ENCODE measurements at places on chromosomes 12 and 14.

DNA sequence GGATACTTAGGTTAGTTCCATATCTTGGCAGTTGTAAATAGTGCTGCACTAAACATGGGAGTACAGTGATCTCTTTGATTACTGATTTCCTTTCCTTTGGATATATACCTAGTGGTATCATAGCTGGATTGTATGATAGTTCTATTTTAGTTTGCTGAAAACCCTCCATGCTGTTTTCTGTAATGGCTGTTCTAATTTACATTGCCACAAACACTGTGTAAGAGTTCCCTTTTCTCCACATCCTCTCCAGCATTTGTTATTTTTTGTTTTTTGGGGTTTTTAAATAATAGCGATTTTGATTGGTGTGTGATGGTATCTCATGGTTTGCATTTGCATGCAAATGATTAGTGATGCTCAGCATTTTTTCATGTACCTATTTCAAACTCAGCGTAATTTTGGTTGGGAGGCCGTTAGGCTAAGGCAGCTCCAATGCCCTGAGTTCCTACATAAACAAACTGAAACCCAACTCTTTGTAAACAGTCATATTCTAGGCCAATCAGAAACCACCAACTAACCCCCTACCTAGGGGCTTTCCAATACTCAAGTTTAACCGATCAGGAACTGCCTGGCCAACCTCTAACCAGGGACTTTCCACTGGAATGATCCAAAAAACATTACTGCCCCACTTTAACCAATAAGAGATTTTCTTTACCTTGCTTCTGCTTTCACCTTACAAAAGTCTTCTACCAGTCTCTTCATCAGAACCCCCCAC is 171.6 kb downstream of the FBXL14 start:
- DNase-seq = peak; percentile 3

GRCh38 chr14:72616294-72616693 is 277.6 kb downstream of the DPF3 start:
- DNase-seq = no peak

GRCh38 chr12:30811966-30812365 is 57.2 kb upstream of the CAPRIN2 start:
- DNase-seq = no peak

DNA sequence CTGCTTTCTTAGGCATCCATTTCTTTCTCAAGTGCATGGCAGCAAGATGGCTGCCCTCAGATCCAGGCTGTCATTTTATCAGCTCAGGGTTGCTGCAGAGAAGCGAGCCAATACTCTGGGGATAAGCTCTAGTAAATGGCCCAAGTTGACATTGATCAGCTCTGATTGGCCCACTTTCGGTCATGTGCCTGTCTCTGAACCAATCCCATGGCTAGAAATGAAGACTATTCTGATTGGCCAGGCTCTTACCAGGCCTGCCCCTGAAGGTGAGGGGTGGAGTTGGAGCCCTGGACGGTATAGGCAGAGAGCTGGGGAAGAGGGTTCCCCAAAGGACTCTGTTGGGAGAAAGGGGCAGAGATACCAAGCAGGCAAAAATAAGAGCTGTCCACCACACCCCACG is 41.4 kb downstream of the MYO1H start:
- DNase-seq = no peak

DNA sequence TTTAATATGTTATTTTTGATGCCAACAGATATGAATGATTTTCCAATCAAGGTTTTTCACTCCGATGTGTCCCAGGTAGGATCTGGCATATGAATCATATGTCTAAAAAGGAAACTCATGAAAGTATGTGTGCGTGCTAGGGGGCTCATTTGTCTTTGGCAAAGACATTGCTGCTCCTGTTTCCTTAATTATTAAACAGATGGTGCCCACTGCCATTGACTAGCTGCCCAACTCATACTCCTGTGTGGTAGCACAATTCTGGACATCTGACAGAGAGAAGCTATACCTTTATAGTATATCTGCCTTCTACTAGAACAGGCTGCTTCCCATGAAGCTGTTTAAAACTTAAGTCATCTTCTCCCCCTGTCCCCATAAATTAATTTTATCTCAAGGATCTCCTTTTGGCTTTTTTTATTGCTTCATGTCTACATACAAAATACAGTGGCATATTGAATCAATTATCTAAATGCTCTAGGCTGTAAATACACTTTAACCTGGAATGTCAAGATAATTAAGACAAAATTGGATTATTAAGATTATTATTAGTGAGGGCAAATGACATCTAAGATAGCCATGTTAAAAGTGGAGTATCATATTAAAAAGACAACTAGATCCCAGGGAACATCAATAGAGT is 1.4 kb upstream of the PDE3A start:
- DNase-seq = no peak

- no peak for DNase-seq
Measured at GRCh38 chr12:75366629-75367028, 24.3 kb upstream of the GLIPR1L2 start.

DNA sequence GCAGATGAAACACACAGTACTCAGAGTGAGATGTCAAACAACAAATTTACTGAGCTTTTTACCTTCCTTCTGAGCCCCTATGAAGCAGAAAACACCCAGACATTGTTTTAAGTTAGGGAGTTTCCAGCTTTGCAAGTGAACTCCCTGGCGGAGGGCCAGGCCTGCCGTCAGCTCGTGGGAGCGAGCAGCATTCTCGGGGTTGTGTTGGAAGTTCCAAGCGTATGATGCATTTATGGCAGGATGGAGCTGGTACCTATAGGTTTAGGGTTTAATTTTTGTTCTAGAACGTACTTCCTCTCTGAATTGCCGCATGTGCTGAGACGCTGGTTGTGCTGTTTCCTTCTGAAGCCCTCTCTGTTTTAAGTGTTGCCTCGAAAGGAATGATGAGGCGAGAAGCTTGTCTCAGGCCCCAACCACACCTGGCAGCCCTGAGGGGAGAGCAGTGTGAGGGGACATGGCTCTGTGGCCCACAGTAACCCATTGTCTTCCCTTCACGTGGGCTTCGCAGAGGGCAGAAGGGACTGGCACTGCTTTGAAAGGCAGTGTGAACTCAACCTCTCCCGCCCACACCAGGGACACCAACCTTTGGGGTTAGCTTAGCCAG is 76.6 kb downstream of the SSPN start:
- DNase-seq = no peak

GRCh38 chr12:69348162-69348938 is at the start of gene LYZ:
Gene LYZ, plus strand, starts transcription at chr12:69348381. Its CDS starts 28 bp downstream, at chr12:69348409.
- peak; percentile 36 for DNase-seq

DNA sequence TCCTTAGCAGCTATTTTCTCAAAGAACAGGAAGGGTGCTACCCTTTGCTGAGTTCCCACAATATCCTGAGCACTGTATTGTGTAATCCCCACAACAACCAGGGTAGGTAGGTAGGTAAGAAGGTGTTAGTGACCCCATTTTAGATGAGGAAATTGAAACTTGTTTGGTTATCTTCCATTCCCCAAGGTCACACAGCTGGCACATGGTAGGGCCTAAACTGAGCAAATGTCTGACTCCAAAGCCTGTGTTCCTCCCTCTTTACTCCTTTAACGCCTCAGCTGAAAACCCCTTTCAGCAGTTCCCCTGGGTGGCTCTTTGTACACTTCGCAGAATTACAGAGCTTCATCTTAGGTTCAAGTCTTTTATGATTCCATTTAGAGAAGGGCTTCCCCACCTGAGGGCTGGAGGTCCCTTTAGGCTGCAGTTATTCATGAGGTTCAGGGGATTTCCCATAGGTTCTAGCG is 26.5 kb upstream of the RIC8B start:
- DNase-seq = peak; percentile 82

DNA sequence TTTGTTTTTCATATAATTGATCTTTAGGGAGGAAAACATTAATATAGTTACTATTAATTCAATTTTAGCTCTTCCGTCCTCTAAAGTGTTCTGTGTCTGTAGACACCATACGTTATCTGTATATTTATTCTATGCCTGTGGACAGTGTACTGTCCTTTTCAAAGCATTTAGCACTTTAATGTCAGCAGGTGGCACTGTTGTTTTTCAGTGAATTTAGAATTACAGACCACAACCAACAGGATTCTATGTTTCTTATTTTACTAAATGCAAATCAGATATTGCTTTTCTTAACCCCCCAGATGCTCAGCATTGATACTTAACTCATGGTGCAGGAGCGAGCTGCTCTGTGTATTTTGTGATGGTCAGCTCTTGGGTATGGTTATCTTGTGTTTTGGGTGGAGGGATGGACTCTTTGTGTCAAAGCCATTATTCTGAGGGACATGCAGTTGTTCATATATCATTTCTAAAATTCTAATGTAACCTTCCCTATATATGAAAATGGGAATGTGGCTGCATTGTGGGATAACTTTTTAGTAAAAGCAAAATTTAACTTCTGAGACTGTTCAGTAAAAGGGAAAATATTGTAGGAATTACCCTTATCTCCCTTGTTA is 65.2 kb downstream of the PAPOLA start:
- peak; percentile 45 for DNase-seq

DNA sequence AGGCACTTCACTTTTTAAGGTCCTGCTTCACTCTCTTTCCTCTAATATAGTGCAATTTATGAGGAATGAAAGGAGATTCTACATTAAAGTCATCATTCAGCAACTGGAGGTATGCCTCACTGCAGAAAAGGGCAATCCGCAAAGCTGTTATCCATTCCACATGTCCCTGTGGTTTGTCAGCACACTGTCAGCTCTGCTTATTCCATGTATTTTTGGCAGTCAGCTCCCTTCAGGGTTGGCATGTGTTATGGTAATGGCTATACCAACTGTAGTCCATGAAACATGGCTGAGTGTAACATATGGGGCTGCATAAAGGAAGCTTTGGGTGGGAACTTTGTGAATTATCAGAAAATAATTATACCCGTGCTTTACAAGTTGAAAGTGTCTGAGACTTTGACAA is 154.1 kb downstream of the GALC start:
- no peak for DNase-seq

- no peak for DNase-seq
Measured at GRCh38 chr14:54651649-54652048, 84.7 kb downstream of the SAMD4A start.

DNA sequence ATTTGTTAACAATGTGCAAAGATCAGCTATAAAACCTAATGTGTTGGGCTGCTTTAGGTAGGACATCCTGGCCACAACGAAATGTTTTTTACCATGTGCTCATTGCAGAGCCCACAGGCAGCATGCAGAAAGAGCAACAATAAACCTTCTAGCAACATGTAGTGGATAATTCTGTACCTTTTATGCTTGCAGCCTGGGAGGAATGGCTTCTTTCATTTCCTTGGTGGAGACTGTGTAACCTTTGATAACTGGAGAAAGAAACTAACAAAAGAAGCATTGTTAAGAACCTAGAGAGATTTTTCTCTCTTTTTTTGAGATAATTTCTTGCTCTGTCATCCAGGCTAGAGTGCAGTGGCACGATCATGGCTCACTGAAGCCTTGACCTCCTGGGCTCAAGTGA is 225.5 kb upstream of the PRICKLE1 start:
- no peak for DNase-seq

DNA sequence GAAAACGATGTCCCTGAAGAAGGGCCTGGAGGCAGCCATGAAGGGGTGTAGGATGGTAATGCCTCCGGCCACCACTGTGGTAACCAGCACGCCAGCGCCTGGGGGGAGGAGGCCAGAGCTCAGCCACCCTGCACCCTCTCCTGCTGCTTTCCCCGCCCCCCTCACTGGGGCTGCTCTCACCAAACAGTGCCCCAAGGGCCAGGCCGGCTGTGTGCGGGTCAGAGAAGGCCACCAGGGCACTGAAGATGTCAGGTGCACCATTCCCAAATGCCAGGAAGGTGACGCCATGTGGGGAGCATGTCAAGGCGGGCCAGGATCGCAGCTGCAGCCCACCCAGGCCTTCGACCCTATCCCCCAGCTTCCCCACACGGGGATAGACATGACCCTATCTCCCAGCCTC is 14.5 kb downstream of the SLC8B1 start:
- DNase-seq = no peak

GRCh38 chr14:95998656-95999055 is 40.5 kb upstream of the C14orf132 start:
- no peak for DNase-seq

DNA sequence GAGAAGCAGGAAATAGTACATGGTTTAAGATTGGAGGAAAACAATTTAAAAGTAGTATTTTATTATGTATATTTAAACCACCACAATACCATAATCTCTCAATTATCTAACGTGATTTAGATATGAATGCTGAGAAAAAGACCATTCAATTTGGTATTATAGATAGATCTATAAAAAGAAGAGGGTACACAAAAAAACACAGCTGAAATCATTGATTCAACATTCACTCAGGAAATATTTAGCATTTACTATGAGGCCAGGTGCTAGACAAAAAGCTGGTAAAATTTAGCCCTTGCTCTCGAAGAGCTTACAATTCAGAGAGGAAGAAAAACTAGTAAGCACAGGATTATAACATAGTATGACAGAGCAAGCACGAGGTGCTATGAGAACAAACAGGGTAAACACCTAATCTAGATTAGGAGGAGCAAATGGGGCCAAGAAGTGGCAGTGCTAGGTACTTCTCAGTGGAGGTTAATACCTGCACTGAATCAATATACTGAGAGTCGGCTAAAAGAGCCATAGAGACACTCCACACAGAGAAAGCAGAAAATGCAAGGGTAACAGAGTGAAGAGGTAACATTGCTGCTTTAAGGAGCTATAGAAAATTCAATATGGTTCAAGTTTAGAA is 27.6 kb downstream of the TRIP11 start:
- no peak for DNase-seq

GRCh38 chr14:99124482-99125105 is 147.4 kb downstream of the BCL11B start:
- DNase-seq = no peak

DNA sequence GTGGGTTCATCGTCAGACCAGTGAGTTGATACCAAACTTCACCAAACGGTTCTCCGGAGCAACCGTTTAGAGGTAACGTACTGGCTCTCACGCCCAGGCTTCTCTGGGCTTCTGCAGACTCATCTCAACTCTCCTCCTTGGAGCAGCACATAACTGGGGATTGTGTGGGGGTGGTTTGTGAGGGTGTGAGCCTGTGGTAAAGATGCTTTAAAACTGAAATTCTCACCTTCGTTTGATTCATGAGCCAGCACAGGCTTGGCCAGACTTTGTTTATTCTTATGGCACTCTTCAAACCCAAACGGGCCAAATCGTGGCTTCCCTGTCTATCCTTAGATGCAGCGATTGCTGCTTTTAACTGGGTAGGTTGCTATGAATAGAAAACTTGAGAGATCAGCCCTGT is 121.3 kb downstream of the SAMD4A start:
- no peak for DNase-seq

DNA sequence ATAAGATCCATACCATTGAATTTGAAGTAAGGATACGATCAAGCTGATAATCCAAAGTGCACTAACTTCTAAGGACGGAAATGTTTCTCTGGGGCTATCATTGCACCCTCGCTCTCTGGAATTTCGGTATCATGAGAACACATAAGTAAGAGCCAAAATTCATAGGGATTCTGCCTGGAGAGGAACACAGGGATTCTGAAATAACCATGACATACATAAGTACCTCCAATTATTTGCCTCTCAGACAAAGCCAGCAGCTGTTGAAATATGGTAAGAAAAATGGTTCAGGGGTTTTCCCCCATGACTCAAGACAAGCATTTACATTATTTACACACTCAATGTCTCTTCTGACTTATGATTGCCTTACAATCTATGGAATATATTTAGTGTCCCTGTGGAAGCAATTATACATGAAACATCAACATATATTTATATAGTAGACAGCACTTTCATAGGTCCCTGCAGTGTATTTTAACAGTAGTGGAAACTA is 1123.6 kb upstream of the SEL1L start:
- DNase-seq = no peak

GRCh38 chr12:133256321-133256720 is 20.6 kb upstream of the ANHX start:
- no peak for DNase-seq

Data from CD4-positive, alpha-beta T cell treated with Interleukin-21 for 1 hour (primary cell).